ENCODE measurements at places on chromosomes 5 and 9.

DNA sequence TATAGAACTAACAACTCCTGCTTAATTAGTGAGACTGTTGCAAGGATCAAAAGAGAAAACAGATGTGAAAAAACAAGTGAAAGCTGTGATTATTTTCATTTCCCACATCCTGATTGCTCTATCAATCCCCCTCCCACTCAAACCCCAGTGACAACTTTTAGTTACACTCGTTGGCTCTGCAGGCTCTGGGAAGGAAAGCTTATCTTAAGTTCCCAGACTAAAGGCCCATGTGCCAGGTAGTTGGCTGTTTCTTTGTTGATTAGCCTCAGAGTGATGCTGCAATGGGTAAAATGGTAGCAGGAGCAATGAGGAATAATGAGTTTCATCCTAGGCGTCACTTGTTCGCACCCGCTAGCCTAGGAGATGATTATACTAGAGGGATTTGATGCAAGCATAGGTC lies 133.3 kb upstream of the IFNE start:
- no peak for DNase-seq

DNA sequence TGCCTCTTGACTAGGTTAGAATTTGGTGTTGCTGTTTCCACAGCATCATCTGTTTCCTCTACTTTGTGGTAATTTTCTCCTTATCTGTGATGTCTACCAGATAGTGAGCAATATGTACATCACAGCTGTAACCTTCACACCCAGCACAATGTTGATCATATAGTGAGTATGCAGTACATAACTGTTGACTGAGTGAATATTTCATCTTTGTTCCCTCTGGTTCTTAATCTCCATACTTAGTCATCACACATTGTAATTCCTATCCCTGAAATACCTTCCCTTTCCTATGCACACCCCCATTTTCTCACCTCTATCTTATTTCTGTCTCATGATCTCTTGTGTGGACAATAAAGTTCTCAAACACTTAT lies 115.9 kb downstream of the KIF4B start:
- DNase-seq: no peak

GRCh38 chr5:170075696-170076095 lies 30.0 kb upstream of the FOXI1 start:
- DNase-seq: no peak

DNA sequence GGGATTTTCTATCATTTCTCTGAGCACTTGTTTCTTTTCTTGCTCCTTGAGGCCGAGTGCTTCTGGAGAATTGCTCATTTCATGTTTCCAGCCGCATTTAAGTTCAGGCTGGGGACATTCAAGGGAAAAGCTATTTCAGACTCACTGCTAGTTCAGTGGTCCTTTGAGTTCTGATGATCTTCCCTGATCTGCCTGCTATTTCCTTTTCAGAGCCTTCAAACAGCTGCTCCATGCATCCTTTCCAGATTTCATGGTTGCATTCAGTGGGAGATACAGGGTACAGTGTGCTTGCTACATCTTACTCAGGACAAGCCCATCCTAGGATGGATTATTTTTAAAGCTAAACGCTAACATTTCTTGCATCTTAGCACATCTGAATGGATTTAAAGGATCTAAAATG lies 14.7 kb downstream of the NDUFS4 start:
- DNase-seq: no peak

GRCh38 chr9:97682242-97682641 lies 14.9 kb downstream of the XPA start:
- DNase-seq: no peak

DNA sequence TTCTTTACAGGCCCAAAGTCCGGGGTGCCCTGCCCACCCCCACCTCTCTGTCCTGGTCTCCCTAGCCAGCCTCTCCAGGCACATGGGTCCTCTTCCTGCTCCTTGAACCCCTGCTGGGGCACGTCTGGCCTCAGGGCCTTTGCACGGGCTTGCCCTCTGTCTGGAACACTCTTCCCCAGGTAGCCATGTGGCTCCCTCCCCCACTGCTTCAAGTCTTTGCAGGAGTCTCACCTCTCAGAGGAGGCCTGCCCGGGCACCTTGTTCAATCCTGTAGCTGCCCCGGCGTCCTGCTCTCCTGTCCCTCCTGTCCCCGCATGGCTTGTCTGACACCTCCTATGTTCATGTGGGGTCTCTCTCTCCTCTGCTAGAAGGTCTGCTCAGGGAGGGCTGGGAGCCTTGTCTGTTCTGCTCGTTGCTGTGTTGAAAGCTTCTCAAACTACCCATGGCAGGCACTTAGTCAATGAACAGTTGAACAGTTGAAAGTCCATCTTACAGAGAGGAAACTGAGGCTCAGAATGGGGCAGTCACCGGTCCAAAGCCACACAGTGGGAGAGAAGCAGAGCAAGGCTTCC lies 241.4 kb downstream of the PBX3 start:
- DNase-seq: no peak

DNA sequence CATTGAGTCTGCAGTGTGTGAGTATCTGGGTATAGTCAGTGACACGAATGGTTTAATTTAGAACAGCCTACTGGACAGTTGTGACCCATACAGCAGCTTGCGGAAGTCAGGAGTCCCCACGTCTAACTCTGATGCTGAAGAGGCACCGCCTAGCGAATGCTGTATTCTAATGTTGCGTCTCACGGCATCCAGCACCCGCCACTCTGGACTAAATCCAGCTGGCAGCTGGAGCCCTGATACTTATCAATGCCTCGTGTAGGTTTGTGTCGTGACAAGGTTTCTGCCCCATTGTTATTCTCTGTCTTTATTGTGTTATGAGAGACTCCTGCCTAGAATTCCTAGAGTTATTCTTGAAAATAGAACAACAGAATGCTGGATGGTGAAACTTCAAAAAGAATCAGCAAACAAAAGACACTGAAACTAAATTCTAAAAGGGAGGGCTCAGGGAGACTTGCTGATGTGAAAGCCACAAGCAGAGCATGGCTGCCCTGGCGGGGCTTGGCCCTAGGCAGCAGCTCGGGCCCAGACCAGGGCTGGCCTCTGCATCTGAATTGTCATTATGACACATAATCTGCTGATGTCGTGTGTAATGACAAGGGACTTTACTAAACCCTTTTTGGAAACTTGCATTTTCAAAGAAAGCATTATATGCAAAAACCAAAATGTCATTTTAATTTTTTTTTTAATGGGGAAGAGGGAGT lies 123.5 kb upstream of the ICE1 start:
- DNase-seq: no peak

DNA sequence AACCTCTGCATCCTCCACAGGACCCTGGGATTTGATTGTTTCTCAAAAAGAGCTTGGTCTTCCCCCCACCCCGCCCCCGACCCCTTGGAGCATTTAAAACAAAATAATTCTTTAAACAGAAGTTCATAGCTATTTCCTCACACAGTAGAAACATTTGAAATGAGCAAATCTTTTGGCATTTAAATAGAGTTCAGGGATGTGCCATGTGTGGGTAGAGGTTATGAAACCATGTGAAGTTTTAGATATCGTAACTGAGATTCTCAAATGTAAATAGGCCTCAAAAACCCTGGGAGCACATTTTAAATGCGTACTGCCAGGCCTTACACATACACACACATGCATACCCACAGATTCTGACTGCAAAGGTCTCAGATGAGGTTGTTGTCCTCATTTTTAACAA lies 66.5 kb downstream of the EPB41L4B start:
- no peak for DNase-seq

- DNase-seq: no peak
Observed at GRCh38 chr5:64486163-64486562, 19.7 kb upstream of the RGS7BP start.

DNA sequence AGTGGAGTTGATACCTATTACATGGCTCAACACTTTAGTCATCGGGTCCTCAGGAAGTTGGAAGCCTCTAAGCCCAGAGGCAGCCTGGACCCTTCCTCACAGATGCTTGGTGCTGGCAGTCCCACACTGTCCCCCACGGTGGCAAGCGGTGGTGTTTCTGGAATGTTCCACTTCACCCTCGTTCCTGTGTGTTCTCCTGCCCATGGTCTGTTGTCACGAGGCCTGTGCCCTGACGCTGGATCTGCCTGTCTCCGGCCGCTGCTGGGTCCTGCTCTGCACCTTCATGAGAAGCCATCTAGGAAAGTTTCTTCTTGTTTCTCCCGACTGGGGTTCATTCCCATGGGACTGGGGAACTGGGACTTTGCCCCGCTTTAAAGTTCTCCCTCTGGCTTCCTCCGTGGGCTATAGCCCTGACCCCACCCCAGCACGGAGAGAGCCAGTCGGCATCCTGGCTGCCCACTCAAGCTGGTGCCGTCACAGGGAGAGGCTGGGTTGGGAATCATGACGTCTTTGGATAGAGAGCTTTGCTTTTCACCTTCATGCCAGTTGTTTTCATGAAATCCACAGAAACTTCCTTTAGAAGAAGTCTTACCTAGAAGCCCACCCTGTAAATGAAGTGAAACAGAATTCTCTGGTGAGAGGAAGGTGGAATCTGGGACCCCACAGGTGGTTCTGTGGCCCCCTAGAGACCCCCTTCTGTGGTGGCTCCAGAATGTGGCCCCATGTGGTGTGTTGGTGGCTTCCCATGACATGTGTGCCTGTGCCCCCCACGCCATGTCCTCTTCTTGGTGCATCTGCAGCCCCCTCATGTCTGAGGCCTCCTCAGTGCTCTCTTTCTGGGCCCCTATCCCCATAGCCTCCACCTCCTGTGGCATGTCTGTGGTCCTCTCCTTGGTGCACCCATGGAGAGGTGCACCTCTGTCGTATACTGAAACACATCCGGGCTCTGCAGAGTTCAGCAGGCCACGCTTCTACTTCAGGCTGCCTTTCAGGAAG lies 43.8 kb downstream of the TRIP13 start:
- DNase-seq: no peak

GRCh38 chr5:139856714-139857113 lies 61.1 kb downstream of the PSD2 start:
- no peak for DNase-seq

GRCh38 chr5:122653087-122654017 lies 121.5 kb upstream of the SNX2 start:
- no peak for DNase-seq

Measured in H9 (cell line).